ENCODE measurements at places on chromosomes 2 and 18.
A peak's percentile ranks its signal among the peaks of the same experiment; 100 is the strongest.

- DNase-seq = no peak
Observed at GRCh38 chr2:213232649-213233437, 51.4 kb upstream of the SPAG16 start.

DNA sequence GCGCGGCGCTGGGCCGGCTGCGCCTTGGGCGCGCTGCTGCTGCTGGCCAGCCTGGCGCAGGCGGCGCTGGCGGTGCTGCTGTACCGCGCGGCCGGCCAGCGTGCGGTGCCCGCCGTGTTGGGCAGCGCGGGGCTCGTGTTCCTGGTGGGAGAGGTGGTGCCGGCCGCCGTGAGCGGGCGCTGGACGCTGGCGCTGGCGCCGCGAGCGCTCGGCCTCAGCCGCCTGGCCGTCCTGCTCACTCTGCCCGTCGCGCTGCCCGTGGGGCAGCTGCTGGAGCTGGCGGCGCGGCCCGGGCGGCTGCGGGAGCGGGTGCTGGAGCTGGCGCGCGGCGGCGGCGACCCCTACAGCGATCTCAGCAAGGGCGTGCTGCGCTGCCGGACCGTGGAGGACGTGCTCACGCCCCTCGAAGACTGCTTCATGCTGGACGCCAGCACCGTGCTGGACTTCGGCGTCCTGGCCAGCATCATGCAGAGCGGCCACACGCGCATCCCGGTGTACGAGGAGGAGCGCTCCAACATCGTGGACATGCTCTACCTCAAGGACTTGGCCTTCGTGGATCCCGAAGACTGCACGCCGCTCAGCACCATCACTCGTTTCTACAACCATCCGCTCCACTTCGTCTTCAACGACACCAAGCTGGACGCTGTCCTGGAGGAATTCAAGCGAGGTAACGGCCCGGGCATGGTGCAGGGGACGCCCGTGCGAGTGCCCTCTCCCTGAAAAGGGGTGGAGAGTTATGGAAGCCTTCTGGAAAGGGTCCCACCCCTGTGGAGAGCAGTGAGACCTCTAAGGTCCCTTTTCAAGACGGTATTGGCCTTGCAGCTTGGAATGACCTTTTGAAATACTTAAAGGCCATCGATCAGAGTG is 1.0 kb downstream of the CNNM3 start:
- DNase-seq = no peak

DNA sequence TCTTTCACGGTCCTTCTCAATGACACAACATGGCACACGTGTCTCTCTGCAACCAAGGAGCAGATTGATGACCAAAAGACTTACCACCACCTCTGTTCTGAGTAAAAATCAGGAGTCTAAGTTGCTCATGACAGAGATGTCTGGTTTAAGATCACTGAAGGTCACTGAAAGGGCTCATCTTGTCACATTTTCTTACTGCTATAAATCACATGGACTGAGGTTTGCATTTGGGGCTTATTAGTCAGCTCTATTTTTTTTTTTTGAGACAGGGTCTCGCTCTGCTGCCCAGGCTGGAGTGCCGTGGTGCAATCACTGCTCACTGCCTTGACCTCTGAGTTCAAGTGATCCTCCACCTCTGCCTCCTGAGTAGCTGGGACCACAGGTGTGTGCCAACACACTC is 19.4 kb downstream of the CFLAR start:
- DNase-seq = no peak

GRCh38 chr18:4453874-4454536 is 1.1 kb downstream of the DLGAP1 start:
- no peak for DNase-seq

DNA sequence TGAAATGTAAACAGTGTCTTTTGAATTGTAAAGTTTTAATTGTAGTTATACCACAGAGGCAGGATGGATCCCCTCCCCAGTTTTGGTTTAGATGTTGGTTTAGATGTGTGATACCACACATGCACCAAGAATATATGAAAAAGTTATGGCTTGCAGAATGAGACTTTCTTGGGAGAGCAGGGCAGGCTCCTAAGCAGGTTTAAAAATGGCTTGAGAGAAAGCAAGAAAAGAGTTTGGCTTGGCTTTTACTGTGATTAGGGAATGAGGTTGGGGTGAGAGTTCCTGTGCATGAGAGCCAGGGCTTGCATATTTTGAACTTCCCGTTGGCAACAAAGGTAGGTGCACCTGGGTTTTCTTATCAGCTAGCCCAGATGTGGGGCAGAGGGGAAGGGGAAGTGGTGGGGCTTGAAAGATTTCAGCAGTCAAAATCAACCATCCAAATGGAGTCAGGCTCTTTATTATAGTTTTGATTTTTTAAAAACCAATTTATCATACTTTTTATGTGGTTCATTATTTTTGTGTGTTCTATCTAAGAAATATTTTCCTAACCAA is 246.9 kb downstream of the MTX2 start:
- DNase-seq = peak; percentile 77

- DNase-seq = no peak
Observed at GRCh38 chr18:9552191-9552590, 62.2 kb downstream of the PPP4R1 start.

GRCh38 chr2:2041256-2041824 is 289.7 kb downstream of the MYT1L start:
- DNase-seq = no peak

DNA sequence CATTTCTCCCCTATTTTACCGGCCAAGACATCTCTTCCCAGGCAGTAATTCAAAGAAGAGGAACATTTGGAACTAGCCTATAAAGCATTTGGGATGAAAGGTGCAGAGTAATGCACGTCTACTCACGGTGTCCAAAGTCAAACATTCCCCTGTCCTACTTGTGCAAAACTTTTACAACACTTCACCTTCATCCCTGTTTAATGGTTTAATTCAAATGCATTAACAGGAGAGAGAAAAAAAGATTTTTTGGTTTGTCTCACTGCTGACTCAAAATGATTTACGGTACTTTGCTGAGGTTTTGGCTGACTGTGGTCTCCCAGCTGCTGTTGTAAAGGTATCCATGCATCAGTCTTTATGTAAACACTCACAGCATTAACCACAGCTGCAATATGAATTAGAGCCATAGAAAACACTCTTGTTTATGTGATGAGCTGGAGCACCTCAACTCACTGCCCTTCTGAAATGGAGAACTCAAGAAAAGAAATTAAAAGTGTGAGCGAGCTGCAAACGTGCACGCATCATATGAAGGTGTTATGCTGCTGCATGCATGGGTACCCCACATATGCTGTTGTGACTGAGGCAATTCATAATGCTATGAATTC is 220.5 kb downstream of the PIEZO2 start:
- DNase-seq = peak; percentile 17

DNA sequence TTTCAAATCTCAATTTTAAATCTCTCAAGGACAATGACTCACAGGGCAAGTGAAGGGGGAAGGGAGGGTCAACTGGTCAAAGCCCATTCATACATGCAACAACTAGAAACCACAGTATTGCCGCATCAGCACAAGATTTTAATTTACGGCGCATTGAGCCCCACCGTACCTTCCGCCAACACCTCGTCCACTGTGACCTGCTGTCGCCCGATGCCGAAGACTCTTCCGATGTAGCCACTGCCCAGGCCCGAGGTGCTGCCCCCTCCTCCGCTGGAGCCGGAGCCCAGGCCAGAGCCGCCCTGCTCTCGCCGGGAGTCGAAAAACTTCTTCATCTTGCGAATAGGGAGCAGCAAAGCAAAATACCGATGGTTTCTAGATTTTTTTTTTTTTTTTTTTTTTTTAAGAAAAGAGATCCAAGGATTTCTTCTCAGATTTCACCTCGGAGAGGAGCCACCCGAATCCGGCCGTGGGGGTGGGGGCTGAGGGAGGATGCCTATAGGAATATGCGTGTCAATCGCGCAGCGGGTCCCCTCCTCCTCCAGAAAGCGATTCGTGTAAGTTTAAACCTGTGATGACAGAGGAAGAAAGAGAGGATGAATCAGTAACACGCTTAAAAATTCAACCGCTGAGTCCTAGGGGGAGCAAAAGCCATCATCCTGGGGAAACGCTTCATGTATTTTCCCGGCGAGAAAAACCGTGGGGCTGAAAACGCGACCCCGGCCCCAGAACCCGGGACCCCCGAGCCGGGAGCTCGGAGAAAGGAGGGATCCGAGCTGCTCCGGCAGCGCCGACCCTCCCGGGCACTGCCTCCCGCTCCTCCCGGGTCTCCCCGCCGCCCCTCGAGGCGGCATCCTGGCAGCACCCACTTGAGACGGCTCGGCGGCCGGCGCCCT is 584 bp downstream of the AAK1 start:
- peak; percentile 80 for DNase-seq

GRCh38 chr18:23716516-23716915 is 27.3 kb downstream of the LAMA3 start:
- DNase-seq = no peak

DNA sequence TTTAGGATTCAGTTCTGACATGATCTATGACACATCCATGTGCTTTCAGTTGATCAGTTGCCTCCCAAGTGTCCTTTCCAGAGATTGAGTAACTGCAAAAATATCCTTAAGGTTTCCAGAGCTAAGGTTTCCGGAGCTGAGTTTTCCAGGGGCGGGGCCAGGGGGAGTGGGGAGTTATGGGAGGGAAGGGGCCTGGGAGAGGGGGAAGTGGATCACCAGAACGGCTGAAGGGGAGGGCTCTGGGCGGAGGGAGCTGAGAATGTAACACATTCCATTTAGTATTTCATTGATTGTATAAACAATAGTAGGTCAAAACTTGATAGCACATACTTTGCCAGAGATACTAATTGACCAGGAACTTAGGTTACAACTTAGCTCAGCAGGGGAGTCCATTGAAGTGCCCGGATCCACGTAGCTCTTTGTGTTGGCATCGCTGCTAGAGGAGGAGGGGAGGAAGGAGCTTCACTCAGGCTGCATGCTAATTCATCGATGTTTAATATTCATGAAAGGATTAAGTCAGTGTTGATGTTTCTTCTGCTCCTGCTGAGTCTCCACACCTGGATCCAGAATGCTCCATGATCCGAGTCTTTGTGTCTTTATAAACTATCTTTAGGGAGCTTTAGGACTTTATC is 289.8 kb downstream of the ALPK2 start:
- peak; percentile 62 for DNase-seq

GRCh38 chr2:176135035-176135440 is 5.5 kb downstream of the HOXD8 start:
- peak; percentile 69 for DNase-seq

- peak; percentile 88 for DNase-seq
Observed at GRCh38 chr18:79951545-79952455, at the start of gene SLC66A2. Gene SLC66A2, minus strand, starts transcription at chr18:79951653. Its CDS starts 727 bp downstream, at chr18:79950926.

- DNase-seq = no peak
Observed at GRCh38 chr2:2867397-2867979, 510.1 kb downstream of the EIPR1 start.

GRCh38 chr2:6872394-6872793 is 5.2 kb upstream of the RSAD2 start:
- no peak for DNase-seq

- no peak for DNase-seq
Observed at GRCh38 chr2:96835830-96836229, 8.0 kb downstream of the ANKRD23 start.

- no peak for DNase-seq
Observed at GRCh38 chr18:59700535-59700967, 3.3 kb upstream of the CCBE1 start.

DNA sequence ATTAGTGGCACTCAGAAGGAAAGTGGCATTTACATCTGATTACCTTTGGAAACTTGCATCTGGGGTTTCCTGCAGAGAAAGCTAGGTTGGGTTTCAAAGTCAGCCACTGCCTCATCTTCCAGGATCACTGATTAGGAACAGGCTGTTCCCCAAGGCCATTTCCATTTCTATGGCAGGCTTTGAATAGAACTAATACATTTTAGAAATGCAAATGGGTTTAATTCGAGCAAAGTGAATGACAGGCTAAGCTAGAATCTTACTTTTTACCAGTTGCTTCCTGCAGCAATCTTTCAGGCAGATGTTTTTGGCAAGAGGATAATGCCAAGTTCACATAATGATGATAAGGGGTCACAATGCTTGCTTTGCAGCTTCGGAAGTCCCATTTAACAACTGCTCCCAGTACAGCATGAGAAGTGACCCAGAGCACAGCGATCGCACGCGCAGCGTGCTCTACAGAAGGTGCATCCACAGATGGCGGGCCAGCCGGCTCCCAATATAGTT is 336.7 kb downstream of the LPIN1 start:
- DNase-seq = no peak

- DNase-seq = no peak
Observed at GRCh38 chr2:71336384-71336783, 4.8 kb downstream of the ZNF638 start.

DNA sequence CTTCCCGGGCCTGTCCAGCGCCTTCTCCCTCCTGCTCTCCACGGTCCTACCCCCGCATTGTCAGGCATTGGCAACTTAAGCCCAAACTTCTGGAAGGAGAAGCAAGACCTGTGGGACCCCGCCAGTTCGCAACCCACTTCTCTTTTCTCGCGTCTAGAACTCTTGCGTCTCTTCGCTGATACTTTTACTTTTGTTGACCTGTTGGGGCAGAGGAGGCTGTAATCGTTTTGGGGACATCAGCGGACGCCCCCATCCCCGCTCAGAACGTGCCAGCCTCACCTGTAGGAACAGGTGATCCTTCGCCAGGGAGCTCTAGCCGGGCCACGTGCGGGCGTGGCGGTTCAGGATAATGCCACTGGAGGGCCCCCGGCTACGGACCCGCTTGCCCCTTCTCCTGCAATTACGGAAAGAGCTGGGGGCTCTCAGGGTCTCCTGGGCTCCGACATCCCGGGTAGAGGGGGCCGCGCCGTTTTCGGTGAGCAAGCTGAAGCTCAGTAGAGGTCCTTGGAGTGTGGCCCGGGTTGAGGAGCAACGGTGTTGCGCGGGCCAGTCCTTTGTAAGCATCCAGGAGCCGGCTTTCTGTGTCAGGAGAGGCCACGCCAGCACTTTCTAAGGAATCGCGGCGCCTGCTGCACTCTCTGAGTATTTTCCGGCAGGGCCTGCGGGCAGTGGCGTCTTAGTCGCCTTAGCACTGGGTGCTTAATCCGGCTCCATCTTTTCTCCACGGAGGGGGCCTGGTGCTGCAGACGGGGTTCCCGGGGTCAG is 1.6 kb downstream of the MTCL1 start:
- DNase-seq = peak; percentile 73
